ENCODE measurements at places on chromosomes 6 and 20.

DNA sequence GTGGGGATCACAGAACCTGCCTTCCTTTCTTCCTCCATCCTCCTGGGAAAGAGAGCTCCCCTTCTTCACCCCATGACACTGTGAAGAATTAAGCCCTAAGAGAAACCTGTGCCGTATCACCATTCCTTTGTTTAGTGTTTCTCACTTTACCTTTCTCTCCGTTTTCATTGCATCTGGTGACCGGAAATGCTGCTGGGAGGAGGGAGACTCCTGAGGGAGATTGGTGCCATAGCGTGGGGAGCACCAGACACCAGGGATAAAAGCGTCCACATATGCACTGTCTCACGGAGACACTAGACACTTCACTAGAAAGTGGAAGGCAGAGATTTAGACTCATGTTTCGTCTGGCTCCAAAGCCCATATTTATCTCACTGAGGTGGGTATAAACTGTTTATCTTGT is 15.5 kb upstream of the ULBP3 start:
- no peak for DNase-seq

- no peak for DNase-seq
These were observed 156.7 kb downstream of the JARID2 start for GRCh38 chr6:15402406-15403045.

DNA sequence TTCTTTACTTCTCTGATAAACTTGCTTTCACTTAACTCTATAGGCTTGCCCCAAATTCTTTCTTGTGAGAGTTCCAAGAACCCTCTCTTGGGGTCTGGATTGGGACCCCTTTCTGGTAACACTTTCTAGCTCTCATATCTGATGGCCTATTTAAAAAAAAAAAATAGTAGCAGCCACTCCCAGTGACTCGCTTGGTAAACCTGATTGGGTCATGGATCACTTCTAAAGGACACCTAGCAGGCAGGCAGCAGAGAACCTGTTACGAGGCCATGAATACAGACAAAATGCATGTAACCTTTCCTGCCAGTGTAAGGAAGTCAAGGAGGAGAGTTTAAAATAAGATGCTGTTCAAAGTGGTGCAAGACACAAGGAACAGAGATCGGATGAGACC is 9.1 kb upstream of the SERPINB6 start:
- no peak for DNase-seq

DNA sequence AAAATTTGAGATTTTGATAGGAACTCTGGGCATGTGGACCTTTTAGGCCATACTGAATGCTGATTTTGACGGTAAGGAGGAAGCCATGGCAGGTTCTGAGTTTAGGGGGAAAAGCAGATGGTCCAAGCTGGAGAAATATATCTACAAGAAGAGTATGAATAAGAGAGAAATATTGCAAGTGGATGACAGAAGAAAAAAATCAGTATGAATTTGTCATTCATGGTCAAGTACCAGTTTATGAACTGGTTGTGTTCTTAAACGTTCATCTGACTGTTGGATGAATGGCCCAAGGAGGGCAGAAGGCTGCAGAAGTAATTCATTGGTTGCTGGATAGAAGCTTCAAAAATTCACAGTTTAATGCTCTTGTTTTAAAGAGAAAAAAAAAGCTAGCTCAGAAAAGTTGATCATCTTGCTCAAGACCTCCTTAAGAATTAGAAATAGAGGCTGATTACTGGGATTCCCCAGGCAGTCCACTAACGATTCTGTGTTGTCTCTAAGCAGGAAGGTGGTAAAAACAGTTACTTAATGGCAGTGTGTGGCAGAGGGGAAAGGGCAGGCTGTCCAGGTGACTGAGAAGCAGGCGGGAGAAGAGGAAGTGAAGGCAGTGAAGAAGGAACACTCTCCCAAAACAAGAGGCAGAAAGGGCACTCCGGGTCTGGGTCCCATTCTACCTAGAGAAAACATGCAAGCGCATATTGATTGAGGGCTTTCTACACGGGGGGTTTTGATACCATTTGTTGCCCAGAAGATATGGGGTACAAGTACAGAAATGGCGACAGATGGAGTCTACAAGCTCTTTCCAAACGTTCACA is 2.0 kb upstream of the DUSP22 start:
- no peak for DNase-seq

- DNase-seq: no peak
These were observed 1.1 kb downstream of the RNASET2 start for GRCh38 chr6:166955121-166955864.

DNA sequence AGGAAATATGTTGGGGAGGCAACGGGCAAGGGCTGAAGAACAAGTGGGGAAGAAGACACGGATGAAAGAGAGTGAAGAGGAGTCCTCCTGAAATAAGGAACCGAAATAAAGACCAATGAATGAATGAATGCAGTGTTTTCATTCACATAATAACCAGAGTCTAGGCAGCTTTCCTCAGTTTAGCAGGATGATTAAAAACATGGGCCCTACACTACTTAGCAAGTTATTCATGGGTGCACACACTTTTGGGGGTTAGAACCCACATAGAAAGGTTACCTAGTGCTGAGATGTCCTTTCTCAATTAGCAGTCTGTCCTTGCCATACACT is 5.9 kb upstream of the FUCA2 start:
- no peak for DNase-seq

DNA sequence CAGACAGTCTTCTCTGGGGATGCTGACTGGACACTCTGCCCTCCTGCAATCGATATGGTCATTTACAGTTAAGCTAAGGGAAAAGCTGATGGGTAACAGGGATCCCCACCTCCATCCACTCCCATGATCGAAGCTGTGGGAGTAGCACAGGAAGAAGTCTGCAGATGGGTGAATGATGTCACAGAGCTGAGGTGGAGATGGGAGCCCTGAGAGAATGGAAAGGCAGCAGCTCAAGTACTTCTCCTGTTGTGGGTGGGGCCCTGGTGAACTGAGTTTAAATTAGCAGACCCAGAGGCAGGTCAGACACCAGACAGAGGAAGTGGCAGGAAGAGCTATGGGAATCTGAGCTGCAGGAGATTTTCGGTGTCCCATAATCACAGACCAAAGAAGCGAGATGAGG is 29.0 kb downstream of the HDGFL1 start:
- DNase-seq: no peak

DNA sequence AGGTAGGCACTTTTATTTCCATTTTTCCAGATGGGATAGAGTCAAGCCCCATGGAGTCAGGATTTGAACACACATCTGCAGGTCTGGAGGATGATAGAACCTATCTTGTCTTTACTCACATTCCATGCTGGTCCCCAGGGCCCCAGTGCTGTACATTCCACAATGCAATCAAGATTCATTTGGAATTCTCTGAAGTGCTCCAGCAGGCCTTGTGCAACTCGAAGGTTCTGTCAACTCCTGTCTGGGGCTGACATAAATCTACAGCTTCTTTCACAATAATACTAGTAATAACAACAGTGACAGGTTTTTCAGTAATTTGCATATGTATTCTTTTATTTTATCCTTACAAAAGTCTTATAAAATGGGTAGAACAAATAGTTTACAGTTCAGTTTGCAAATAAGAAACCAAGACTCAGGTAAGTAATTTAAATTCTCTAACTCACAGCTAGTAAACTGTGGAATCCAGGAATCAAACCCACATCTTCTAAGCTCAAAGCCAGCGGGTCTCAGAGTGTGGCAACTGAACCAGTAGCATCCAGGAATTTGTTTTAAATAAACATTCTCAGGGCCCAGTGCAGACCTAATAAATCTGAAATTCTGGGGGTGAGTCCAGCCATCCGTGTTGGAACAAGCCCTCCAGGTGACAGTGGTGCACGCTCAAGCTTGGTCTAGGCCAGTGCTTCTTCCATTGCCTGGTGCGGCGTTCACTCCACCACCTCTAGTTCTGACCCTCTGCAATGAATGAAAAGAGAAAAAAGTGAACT is 137.0 kb upstream of the TNFAIP3 start:
- no peak for DNase-seq

DNA sequence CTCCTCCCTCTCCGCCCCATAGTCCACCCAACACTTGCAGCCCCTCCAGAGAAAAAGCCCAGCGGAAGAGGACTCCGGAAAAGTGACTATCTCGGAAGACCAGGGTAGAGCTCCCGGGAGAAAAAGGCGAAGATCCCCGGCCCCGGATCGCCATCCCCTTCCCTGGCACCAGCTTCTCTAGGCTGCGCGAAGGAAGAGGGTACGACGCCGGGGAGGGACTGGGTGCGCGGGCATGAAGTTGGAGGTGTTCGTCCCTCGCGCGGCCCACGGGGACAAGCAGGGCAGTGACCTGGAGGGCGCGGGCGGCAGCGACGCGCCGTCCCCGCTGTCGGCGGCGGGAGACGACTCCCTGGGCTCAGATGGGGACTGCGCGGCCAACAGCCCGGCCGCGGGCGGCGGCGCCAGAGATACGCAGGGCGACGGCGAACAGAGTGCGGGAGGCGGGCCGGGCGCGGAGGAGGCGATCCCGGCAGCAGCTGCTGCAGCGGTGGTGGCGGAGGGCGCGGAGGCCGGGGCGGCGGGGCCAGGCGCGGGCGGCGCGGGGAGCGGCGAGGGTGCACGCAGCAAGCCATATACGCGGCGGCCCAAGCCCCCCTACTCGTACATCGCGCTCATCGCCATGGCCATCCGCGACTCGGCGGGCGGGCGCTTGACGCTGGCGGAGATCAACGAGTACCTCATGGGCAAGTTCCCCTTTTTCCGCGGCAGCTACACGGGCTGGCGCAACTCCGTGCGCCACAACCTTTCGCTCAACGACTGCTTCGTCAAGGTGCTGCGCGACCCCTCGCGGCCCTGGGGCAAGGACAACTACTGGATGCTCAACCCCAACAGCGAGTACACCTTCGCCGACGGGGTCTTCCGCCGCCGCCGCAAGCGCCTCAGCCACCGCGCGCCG is 822 bp downstream of the FOXQ1 start:
- no peak for DNase-seq

GRCh38 chr6:106773996-106774629 is 144.7 kb downstream of the QRSL1 start:
- DNase-seq: peak; percentile 36

DNA sequence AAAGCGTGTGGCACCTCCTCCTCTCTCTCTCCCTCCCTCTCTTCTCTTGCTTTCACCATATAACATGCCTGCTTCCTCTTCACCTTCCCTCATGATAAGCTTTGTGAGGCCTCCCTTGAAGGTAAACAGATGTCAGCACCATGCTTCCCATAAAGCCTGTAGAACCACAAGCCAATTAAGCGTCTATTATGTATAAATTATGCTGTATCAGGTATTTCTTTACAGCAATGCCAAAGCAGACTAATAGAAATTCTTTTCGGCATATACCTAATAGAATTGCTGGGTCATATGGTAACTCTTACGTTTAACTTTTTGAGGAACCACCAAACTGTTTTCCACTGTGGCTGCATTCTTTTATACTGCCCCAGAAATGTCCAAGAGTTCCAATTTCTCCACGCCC is 75.0 kb downstream of the SYCP2 start:
- no peak for DNase-seq

- peak; percentile 79 for DNase-seq
These were observed 45.5 kb downstream of the TTI1 start for GRCh38 chr20:37987602-37988290.

GRCh38 chr20:44967207-44967807 is 995 bp downstream of the STK4 start:
- DNase-seq: no peak

DNA sequence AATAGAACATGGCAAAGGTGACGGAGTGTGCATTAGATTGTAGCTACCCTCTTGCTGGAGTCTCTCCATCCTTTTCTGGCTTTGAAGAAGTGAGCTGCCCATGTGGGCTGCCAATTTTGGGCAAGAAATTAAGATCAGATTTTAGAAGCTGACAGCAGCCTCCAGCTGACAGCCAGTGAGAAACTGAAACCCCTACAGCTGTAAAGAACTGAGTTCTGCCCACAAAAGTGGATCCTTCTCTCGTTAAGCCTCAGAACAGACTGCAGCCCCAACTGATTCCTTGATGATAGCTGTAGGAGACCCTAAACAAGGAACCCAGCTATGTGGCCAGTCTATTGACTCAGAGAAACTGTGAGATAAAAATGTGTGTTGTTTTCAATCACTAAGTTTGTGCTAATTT is 134.1 kb downstream of the CD109 start:
- DNase-seq: no peak

GRCh38 chr6:129959358-129959930 is 58.9 kb upstream of the L3MBTL3 start:
- no peak for DNase-seq

Data from brain (organoid and tissue), 16 donors.